ENCODE measurements at places on chromosomes 16 and 17.
A peak's percentile ranks its signal among the peaks of the same experiment; 100 is the strongest.

- peak; percentile 53 for DNase-seq
Measured at GRCh38 chr17:78979780-78980623, at the start of gene LGALS3BP. Gene LGALS3BP (minus strand): TSS chr17:78979923. CDS start chr17:78977191, 2,732 bp downstream.

GRCh38 chr17:71232801-71233559 is 887.8 kb upstream of the SOX9 start:
- DNase-seq = no peak

DNA sequence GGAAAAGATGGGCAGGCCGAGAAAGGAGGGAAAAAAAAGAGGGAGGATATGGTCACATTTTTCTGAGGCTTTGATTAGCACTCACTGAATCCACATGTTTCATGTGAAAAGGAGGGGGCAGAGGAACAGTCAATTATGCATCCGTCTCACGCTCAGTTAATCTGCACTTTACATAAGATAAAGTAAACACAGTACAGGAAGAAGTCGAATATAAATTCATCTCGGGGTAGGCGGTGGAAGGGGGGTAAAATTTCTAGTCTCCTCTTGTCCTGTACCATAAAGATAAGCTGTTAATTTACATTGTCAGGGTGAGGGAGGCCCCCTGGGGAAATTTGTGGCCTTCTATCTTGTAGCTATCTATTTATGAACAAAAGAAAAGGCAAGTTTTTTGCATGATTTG is 73.1 kb upstream of the CES5A start:
- DNase-seq = no peak

- DNase-seq = no peak
Measured at GRCh38 chr17:58989629-58990028, 117.1 kb downstream of the TRIM37 start.

DNA sequence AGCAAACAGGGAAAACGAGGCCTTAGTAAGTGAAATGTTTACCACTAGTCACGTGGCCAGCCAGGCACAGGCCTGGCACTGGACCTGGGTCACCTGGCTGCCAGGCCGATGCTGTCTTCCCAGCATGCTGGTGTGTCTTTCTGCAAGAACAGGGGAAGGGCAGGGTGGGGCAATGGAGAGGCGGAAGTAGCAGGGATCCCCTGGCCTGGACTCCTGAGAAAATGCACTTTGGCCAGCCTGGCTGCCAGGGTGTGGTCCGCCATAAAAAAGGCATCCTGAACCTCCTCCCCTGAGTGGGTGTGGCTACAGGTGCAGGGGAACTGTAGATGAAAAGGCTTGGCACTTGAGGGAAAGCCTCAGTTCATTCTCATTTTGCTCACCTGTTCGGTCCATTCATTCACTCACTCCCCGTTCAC is 1.0 kb upstream of the ANKRD40CL start:
- DNase-seq = no peak

- DNase-seq = peak; percentile 66
Measured at GRCh38 chr17:74325743-74326379, at the start of gene KIF19. Gene KIF19 (plus strand): TSS chr17:74326226. CDS start chr17:74326350, 124 bp downstream.

DNA sequence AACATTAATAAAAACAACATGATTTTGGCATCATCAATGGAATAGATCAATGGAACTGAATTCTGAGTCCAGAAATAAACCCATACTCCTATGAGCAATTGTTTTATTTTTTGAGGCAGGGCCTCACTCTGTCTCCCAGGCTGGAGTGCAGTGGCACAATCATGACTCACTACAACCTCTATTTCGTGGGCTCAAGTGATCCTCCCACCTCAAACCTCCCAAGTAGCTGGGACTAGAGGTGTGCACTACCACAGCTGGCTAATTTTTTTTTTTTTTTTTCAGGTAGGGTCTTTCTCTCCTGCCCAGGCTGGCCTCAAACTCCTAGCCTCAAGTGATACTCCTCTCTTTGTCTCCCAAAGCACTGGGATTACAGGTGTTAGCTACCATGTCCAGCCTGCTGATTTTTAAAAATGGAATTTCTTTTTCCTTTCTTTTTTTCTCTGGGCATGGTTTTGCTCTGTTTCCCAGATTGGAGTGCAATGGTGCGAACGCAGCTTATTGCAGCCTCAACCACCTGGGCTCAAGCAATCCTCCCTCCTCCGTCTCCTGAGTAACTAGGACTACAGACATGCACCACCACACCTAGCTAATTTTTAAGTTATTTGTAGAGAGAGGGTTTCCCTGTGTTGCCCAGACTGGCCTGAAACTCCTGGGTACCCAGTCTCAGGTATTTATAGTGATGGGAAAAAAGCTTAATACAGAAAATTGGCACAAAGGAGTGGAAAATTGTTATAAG is 7.3 kb upstream of the PRDM7 start:
- DNase-seq = no peak

DNA sequence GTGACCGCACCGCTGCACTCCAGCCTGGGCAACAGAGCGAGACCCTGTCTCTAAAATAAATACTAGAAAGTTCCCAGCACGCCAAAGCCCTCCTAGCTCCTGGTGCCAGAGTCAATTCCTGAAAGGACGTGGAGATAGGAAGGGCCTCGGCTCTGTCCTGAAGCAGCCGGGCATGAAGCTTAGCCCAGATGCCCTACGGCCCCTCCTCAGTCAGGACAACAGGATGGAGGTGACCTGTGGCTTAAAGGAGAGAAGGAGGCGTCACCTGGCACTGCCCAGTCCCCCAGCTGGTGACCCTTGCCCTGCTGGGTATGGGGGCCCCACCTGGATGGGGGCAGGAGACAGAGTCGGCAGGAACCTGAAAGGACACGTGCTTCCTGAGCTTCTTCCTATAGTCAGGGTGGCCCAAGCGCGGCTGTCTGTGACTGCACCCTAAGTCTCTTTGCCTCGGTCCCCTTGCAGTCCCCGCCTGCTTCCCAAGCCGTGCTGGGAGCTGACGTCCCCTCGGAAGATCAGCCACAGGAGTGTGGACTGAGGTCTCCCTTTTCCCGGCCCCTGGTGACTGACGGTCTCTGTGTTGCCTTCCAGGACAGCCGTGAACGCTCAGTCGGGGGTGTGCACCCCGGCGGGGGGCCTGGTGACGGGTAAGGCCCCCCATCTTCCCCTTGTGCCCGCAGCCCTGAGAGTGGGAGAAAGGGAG is 14.9 kb upstream of the RNF213 start:
- DNase-seq = no peak

DNA sequence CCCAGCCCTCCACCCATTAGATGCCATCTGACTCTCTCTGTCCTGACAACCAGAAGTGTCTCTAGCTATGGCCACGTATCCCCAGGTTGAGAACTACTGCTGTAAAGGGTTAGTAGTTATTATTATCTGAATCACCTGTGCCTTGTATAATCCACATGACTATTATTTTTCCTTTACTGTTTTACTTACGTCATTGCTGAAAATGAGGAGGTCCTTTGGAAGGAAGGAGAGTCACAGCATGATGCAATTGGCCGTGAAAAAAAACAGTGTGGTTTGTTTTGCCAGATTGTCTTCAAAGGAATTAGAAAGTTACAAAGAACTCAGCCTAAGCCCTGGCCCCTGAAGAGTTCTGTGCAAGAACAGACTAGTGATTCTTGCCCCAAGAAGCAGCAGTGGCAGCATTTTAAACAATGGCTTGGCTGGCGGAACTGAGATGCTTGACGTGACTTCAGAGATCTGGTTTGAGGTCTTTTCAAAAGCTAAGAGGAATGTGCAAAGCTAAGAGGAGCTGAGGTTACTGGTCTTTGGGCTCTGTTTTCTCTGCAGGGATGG is 413.3 kb upstream of the EEF2KMT start:
- DNase-seq = no peak

DNA sequence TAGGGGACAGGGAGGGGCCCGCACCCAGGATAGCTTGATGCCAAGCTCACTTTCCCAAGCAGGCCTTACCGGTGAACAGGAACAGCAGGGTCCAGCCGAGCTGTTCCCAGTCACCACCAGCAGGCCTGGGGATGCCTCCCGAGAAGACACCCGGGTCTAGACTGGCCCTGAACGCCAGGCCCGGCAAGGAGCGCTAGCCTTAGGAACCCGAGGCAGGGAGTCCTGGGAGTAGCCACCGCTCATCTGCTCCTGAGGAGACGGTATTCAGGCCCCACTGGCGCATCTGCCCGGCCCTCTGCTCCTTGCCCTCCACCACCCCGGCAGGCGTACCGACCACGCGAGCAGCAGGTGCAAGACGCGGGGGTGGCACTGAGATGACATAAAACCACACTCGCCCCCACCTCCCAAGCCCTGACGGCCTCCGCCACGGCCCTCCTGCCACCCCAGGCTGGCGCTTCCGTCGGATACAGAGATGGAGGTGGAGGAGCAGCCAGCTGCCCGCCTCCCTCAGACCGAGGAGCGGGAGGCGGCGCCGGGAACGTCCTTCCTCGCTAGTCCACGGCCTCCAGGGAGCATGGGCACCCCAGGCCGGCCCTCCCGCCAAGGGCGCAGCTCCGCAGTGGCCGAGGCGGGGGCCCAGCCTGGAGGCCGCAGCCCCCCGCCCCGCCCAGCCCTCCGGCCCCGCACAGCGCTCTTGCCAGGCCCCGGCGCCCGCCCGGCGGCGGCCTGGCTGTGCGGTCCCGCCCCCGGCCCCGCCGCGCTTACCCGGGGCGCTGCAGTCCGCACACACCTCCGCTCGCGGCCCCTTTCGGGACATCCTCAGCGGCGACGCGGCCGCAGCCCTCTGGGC is 661 bp downstream of the GIT1 start:
- peak; percentile 67 for DNase-seq

- DNase-seq = no peak
Measured at GRCh38 chr17:47652570-47652969, 2.9 kb downstream of the KPNB1 start.

GRCh38 chr16:78227855-78228254 is 128.4 kb downstream of the WWOX start:
- peak; percentile 34 for DNase-seq

DNA sequence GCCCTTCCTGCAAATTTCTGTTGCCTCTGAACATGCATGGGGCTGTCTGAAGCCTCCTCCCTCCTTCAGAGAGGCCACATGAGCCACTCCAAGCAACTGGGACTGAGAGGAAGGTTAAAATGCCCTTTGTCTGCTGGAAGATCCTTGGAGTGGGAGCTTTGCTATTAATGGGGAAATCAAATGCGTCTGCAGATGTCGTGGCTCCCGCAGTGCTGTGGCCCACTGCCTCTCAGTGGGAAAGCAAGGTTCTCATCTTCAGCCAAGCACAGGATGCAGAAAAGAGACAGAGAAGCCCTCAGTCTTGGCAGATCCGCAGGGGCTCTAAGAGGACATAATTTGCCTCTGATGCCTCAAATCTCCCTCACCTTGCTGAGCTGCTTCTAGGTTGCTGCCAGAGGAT is 34.8 kb downstream of the PEMT start:
- no peak for DNase-seq

DNA sequence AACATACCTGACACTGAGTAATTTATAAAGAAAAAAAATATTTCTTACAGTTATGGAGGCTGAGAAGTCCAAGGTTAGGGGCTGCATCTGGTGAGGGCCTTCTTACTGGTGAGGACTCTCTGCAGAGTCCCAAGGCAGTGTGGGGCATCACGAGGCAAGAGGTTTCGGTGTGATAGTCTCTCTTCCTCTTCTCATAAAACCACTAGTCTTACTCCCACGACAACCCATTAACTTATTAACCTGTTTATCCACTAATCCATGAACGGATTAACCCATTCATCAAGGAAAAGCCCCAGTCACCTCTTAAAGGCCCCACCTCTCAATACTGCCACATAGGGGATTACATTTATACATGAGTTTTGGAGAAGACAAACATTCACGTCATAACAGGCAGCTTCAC is 20.1 kb downstream of the CIITA start:
- DNase-seq = no peak

DNA sequence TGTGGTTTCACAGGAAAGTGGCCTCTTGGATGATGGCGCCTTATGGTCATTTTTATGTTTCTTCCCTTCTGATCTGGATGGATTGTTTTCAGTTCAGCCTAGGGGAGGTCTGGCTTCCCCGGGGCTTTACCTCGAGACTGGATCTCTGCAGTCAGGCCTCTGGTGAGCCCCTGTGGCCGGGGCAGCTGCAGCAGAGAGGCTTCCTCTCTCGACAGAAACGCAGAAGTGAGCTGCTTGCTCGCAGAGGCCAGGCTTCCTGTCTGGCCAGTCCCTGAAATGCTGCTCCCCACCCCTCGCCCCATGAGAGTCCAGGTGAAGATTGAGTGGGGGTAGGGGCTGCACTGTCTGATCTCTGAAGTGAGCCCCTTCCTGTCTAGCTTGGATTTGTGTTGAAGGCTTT is 44.0 kb downstream of the PLCG2 start:
- no peak for DNase-seq

DNA sequence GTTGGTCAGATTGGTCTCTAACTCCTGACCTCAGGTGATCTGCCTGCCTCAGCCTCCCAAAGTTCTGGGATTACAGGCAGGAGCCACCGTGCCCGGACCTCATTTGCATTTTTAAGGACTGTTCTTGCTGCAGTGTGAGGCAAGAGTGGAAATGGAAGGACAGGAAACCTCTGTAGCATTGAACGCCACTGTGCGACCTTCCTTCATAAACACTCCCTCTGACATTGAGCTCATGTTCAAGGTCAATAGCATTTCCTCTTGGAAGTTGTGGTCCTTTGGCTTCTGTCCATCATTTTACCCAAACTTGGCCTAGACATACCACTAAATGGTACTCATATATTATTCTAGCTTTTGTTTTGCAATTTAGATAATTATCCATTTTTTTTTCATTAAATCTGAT is 32.8 kb upstream of the ABCA8 start:
- no peak for DNase-seq

DNA sequence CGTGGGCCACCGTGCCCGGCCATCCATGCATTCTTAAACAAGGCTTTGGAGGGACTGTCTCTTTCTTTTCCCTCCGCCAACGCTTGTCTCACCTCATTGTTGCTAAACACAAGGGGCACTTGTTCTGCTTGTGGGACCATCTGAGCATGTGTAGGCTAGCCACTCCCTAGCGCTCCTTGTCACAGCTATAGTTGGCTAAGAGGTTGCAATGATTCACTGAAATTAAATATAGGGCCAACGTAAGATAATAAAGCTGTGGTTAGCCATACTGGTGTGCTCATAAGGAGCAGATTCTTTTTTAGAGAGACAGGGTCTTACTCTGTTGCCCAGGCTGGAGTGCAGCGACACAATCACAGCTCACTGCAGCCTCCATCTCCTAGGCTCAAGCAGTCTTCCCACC is 41.2 kb downstream of the KIAA0513 start:
- DNase-seq = no peak

- DNase-seq = peak; percentile 45
Measured at GRCh38 chr17:28949185-28950016, 1.9 kb downstream of the PHF12 start.

- DNase-seq = no peak
Measured at GRCh38 chr17:74160656-74161502, 42.6 kb upstream of the RPL38 start.

- no peak for DNase-seq
Measured at GRCh38 chr16:48913384-48913783, 303.4 kb upstream of the N4BP1 start.

GRCh38 chr17:82655038-82655479 is 6.8 kb upstream of the WDR45B start:
- DNase-seq = no peak

- no peak for DNase-seq
Measured at GRCh38 chr16:30541502-30542329, 7.1 kb upstream of the ZNF747 start.

DNA sequence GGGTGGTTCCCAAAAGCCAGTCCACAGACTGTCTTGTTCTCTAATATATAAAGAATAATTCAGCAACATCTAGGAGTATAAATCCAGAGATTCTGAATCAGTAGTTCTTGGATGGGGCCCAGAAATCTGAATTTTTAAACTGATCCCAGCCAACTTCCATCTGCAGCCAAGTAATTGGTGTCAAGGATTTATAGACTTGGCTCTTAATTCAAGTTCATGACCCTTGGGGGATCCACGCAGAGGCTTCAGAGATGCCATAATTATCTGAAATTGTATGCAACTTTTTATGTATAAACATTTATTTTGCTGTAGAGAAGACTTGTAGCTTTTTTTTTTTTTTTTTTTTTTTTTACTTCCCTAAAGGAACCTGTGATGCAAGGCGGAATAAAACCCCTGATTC is 60.6 kb downstream of the HLF start:
- DNase-seq = peak; percentile 64
